ENCODE measurements at places on chromosomes 3 and 15.

DNA sequence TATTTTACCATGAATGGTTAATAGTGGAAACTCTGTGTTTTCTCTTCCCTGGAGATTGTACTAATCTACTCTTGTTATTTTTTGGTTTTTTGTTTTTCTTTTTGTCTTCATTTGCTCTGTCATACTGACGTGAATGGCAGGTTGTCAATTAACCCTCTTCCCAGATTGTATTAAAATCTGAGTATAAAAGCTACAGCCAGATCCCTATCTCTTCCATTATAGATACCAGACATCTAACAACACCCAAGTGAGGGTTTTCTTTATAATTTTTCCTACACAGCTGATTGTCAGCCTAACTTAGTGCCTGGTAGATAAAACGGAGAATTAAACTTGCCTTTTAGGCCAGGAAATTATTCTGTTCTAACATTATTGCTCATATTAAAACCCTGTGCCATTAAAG, 162.6 kb downstream of the IL5RA start:
- DNase-seq = no peak

DNA sequence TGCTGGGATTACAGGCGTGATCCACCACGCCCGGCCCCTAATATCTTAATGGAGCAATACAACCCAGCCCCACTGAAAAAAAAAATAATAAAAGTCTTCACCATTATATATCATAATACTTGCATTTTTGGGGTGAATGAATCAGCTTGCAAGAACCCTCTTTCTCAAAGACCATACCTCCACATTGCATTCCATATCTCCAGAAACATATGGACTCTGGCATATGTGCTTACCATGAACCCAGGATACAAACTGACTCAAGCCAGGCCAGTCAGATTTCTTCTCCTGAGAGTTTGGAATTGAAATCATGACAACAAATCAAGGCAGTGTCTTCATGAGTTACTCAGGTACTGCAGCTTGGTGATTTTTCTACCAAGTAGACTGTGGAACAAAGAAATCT, 101.2 kb downstream of the FRMD5 start:
- DNase-seq = no peak

- DNase-seq = no peak
Measured at GRCh38 chr3:146125951-146126350, 35.0 kb downstream of the PLOD2 start.

GRCh38 chr3:58042947-58043707, 34.9 kb downstream of the FLNB start:
- DNase-seq = no peak

DNA sequence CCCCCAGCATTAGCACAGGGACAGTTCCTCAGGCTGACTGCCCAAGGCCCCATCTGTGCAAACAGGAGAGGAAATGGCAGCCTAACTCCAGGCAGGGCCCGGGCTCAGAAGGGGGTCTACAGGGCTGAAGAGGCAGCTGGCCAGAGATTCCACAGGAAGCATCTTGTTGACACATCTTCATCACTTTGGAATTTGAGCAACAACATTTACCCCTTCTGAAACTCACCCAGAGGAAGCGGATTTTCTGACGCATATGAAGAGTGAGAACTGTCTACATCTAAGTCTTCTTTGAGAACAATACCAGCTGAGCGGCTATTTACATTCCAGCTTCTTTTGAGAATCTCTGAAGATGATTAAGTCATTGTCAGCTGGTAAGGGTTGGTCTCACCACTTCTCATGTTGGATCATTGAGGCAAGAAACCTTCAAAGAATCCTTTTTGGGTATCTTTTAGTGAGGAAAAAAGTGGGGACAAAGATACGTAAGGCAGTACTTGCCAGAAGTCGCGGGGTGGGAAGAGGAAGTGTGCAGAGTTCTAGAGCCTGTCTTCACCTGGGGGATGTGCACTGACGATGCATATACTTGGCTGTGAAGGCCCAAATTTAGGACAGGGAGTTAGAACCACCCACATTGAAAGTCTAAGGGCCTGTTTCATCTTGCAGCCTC, 25.4 kb upstream of the SRP14 start:
- DNase-seq = no peak

- DNase-seq = no peak
Measured at GRCh38 chr15:87623832-87624231, 632.7 kb downstream of the NTRK3 start.

DNA sequence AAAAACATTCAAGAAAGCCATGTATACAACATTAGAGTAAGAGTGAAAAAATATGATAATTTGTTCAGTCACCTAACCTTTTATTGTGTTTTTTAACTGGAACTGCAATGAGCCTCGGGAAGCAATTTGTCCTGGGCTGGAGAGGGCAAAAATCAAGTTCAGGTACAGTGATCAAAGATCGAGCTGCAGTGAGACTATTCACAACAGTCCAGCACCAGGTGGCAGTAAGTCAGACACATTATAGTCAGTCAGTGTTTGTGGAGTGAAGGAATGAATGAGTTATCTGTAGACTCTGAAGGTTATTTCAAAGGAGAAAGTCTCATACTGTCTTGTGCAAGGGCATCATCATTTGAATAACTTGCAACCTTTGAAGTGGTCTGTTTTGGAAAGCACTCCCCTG, 116.6 kb downstream of the CHDH start:
- DNase-seq = no peak

GRCh38 chr15:55912982-55913381, 80.4 kb downstream of the NEDD4 start:
- DNase-seq = no peak

GRCh38 chr3:76346690-76347089, 561.3 kb upstream of the ZNF717 start:
- no peak for DNase-seq

DNA sequence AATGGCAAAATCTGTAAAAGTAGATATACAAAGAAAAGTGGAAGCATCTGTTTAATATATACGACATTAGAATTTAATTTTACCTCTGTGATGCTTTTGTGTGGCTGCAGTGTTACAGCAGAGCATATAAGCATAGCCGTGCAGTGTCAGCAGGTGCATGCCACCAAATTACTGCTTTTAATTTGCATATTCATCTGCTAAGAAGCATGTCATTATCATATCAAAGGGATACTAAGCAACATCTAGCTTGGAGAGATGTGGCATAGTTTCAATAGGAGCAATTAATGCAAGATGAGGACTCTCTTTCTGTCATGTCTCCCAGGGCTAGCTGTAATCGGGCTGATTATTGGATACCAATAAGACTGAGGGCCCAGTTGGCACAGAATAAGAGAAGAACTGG, 214.4 kb upstream of the SOX2 start:
- no peak for DNase-seq
